ENCODE measurements at places on chromosomes 3 and 15. TPM values are rescaled to one million over a fixed set of nuclear protein-coding genes. Genes with fewer than 3 reads are reported as not detected.

DNA sequence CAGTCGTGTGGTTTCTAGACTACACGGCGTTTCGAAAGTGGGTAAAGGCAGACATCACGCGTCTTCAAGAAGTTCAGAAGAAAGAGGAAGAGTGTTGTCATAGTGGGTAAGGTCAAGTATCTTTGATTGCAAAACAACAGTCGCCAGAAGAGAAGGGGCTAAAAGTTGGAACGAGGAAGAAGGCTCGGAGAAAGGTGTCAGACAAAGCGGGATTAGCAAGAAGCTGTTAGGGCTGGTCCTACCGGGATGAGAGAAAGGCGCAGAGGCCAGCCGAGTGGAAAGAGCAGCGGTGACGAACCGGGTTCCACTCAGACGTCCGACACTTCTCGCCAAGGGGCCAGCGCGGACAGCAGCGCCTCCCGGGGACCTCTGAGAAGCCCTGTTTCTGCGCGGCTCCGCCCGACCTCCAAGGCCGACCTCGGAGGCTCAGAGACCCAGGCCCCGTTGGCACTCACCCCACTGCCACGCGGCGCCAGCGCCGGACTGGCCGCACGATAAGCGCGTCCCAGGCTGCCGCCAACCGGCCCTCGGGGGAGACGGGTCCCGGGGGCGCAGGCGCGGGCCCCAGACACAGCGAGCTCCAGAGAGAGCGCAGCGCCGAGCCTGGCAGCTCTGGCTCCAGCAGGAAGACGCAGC, 436 bp downstream of the ADPGK start:
- peak; percentile 27 for DNase-seq

- no peak for DNase-seq
These were observed 776.2 kb downstream of the FHIT start for GRCh38 chr3:60475096-60475495.

DNA sequence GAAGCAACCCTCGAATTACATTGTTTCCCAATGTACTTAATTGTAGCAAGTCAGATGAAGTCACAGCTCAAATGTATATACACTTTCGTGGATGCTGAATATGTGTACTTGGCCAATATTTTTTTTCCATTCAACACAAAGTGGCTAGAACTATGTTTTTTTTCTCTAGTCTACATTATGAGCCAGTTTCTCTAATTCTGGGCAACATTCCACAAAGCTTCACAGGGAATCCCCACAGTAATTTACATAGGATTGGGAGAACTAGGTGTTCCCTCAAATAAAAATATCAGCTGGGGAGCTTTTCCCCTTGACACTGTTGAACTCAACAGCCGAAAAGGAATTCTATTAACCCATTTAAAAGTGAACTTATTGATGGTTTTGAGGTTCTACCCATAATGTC, 493.1 kb downstream of the MECOM start:
- DNase-seq, result no peak

GRCh38 chr15:42650208-42651066, 75.0 kb downstream of the STARD9 start:
- peak; percentile 88 for DNase-seq

DNA sequence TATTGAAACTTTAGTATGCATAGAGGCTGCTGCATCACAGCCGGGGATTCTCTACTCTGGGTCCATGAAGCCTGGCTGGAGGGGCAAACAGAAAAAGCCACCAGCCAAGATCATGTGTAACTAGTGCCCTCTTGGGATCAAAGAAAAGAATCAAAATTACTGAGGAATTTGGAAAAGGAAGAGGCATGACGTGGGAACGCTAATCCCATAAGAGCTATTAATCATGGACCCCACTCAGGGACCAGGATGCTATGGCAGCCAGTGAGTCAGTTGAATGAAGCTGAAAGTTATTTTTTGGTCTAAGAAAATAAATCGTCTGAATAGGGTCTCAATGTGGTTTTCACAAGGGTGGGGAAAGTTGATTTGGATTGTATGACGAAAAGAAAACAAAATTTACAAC, 1165.1 kb downstream of the ROBO2 start:
- DNase-seq, result peak; percentile 67

HRG gene
- not detected for total RNA-seq

All from IMR-90 (cell line).